Activated naive CD4-positive, alpha-beta T cell treated with Interleukin-2 at 50 U/mL for 16 hours (primary cell): ENCODE measurements at places on chromosomes 11 and 22.

DNA sequence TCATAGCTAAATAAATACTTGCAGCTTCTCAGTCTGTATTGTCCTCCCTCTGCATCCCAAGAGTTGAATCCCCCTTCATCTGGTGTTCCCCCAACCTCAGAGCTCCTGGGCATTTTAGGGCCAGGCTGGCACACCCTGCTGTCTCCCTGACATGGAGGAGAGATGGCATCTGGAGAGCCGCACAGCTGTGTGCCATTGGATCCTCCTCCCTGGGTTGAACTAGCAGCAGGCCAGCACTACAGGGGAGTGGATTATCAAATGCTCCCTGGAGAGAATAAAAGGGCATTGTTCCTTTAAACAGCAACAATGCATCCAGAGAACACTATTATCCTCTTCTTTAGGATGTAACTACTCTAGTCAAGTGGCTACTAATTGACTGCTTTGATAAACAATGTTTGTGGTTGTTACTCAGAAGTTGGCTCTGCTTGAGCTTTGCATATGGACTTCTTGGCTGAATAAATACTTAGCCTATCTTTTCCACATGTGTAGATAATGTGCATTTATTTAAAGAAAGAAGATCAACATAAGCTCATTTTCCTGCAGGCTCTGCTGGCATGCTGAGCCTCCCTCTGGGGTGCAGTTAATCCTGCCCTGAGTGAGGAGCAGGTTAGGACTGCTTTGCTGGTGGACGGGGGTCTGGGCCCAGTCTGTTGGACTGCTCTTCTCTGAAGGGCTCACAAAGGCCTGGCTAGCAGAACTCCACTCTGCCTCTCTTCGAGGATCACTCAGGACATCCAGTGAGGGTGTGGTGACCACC, 897.2 kb downstream of the TBC1D22A start:
- DNase-seq = no peak

DNA sequence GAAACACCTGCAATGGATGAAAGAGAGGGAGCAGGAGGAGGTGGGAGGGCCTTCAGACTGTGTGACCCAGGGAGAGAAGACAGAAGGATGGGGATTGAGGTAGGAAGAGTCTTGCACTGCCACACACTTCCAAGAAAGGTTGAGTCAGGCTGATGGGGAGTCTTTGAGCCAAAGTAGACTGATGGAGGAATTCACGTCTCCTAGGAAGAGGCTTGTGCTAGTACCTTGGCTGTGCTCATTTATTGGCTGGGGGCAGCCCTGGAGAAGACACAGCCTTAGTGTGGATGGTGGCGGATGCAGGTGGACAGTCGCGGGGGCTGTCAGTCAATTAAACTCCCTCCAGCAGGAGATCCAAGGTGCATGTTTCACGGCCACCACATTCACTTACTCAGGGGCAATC, 16.2 kb upstream of the ACCSL start:
- DNase-seq = no peak

GRCh38 chr11:10211470-10211869, 82.5 kb downstream of the SBF2 start:
- no peak for DNase-seq

DNA sequence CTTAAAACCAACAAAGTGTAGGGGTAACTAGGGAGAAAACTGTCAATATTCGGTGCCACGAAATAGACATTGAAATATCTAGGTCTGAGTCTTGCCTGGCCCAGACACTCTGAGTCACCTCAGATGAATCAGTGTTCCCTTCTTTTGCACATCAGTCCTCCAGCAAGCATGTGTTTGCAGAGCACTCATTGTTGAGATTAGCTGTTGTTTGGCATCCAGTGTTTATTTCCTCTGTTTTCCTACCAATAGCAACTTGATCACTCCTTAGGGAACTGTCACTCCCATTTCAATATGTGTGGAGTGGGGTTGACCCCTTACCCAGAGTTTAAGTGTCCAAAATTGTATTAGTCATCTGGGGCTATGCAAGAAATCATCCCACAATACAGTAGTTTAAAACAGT, 4.7 kb upstream of the ASCC2 start:
- DNase-seq = no peak

- peak; percentile 15 for DNase-seq
Observed at GRCh38 chr22:39690881-39691605, 120.5 kb downstream of the CACNA1I start.

- no peak for DNase-seq
Observed at GRCh38 chr11:121240650-121241303, 51.8 kb upstream of the SC5D start.

GRCh38 chr11:69682221-69682620, 7.1 kb upstream of the LTO1 start:
- DNase-seq = no peak

- no peak for DNase-seq
Observed at GRCh38 chr22:46905415-46905814, 143.0 kb downstream of the TBC1D22A start.
